NAMALWA (cell line): ENCODE measurements at places on chromosomes 1 and 21.

DNA sequence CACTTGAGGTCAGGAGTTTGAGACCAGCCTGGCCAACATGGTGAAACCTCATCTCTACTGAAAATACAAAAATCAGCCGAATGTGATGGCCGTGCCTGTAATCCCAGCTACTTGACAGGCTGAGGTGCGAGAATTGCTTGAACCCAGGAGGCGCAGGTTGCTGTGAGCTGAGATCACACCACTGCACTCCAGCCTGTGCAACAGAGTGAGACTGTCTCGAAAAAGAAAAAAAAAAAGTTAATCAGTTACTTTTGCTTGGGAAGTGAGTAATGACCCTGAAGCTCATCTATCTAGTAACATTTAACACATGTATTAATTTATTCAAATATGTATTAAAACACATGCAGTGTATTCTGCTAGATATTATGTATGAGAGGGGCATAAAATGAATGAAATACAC, 49.4 kb downstream of the ZNF326 start:
- DNase-seq: no peak

DNA sequence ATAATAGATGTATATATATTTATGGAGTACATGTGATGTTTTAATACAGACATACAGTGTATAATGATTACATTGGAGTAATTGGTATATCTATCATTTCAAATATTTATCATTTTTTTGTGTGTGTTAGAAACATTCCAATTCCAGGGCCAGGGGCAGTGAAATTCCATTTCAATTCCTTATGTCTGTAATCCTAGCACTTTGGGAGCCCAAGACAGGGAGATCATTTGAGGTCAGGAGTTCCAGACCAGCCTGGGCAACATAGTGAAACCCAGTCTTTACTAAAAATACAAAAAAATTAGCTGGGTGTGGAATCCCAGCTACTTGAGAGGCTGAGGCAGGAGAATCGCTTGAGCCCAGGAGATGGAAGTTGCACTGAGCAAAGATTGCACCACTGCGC, 30.4 kb upstream of the PDC start:
- DNase-seq: no peak

- no peak for DNase-seq
Observed at GRCh38 chr1:182185136-182185535, 123.6 kb upstream of the ZNF648 start.

- DNase-seq: peak; percentile 21
Observed at GRCh38 chr1:3349161-3349967, 105.1 kb upstream of the ARHGEF16 start.

DNA sequence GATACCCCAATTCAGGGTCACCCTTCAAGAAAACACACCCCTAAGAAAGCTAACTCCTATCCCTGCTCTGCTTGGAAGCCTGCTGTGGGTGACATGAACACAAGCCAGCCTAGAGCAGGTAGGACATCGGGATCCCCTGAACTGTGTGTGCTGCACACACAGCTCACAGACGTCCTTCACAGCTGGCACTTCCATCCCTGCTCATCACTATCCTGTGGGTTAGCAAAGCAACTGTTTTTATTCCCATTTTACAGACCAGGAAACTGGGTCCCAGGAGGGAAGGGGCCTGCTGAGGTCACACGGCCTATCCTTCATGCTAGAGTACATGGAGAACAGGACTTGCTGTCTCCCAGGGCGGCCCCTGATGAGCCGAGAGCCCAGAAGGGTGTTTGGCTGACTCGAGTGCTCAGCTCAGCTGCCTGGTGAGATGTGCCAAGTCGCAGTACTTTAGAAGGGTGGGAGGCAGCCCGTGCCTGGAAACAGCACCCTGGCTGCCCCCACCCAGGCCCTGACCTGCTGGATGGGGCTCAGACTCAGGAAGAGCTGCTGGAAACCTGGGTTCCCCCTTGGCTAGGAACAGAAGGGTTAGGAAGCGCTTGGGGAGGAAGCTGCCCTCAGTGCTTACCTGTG, 28.3 kb upstream of the BTG2 start:
- DNase-seq: peak; percentile 8

GRCh38 chr1:93554883-93555872, 107.3 kb downstream of the FNBP1L start:
- DNase-seq: no peak

- no peak for DNase-seq
Observed at GRCh38 chr1:185062710-185063370, 17.5 kb downstream of the RNF2 start.

DNA sequence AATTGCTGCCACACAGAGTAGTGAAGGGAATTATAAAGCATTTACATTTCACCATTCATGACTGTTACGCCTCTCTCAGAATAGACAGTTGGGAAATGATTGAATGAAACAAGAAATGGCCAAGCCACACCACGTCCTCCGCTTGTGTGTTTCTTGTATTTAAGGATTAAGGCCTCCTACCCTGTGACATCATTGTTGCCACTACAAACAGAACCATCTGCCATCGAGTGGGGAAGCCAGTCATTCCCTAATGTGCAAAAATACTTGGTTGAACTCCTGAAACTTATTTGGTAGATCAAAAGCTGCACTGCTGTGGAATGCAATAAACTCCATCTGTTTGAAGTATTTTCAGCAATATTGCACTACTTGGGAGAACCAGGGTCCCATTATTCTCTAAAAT, 99.0 kb upstream of the C1orf105 start:
- DNase-seq: no peak

DNA sequence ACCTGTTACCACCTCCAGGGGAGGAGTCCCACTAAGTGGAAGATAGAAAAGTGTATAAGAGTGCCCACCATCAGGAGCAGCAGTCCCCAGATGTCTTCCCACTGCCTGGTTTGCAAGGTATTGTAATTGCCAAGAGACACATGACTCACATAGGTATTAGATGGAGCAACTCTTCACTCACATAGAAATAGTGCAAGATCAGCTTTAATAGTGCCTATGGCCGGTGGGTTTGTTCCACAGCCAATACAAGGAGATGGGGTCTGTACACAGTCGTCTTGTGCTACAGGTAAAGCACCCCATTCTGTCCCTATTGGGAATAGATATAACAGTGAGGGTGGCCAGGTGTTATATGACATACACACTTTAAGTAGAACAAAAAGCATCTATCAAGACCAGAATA, 18.6 kb upstream of the GBP5 start:
- DNase-seq: no peak

GRCh38 chr1:204343802-204344201, 15.9 kb downstream of the PLEKHA6 start:
- no peak for DNase-seq

DNA sequence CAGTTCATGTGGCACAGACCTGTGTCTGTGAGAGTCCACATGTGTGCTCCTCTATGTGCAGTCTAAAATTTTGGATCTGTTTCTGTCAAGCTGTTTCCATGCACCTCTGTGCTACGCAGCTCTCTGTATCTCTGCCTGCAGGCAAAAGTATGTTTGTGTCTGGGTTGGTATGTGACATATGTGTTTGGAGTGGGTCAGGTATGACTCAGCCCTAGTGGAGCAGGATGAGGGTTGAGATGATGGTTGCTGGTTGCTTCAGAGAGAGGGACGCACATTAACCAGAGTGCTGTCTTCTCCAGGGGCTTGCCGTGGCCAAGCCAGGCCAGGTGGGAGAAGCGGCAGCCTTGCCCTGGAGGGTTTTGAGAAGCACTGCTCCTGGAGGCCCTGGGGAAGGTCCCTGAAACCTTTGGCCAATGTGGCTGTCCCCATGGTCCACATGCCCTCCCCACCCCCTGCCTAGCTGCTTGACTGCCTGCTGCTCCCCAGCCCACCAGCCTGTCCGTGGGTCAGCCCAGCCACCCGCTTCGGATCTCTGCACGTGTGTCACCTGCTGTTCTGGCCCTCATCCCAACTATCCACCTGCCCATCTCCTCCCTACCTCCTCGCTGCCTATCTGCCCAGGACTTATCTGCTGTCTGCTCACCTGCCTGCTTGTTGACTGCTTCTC, 4.1 kb upstream of the EVA1B start:
- DNase-seq: no peak

DNA sequence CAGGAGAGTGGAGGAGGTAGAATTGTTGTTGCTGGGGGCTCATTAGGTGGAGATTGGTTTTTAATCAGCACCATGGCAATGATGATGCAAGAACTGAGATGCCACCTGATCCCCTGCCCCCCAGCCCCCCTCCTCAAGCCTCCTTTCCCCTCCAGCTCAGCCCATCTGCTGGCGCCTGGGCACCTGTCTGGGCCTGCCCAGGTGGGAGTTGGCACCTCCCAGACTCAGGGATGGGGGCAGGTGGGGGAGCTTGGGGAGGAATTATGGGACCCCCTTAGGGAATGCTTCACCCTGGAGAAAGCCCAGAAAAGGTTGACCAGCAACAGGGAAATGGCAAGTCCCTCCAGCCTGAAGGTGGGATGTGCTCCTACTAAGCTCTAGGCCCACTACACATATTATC, 1.5 kb upstream of the NHLH1 start:
- DNase-seq: no peak

DNA sequence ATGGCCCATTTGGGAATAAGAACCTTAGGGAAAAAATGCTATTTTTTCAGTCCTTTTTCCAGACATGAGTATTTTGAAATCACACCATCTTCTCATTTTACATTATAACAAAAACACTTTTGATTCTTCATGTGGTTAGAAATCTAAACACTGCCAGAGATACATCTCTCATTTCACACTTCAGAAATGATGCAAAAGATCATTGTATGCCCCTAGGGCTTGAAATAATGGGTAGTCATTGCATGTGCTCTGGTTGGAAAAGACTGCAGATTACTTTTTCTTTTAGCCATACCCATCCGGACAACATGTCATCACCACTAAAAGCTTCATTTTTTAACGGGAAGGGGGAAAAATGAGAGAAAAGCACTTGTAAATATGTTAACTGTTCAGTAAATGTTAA, 1152.2 kb upstream of the ADGRL4 start:
- no peak for DNase-seq

- DNase-seq: no peak
Observed at GRCh38 chr1:211472724-211473123, 19.2 kb downstream of the RD3 start.

- DNase-seq: no peak
Observed at GRCh38 chr1:157671895-157672294, 28.7 kb downstream of the FCRL3 start.

DNA sequence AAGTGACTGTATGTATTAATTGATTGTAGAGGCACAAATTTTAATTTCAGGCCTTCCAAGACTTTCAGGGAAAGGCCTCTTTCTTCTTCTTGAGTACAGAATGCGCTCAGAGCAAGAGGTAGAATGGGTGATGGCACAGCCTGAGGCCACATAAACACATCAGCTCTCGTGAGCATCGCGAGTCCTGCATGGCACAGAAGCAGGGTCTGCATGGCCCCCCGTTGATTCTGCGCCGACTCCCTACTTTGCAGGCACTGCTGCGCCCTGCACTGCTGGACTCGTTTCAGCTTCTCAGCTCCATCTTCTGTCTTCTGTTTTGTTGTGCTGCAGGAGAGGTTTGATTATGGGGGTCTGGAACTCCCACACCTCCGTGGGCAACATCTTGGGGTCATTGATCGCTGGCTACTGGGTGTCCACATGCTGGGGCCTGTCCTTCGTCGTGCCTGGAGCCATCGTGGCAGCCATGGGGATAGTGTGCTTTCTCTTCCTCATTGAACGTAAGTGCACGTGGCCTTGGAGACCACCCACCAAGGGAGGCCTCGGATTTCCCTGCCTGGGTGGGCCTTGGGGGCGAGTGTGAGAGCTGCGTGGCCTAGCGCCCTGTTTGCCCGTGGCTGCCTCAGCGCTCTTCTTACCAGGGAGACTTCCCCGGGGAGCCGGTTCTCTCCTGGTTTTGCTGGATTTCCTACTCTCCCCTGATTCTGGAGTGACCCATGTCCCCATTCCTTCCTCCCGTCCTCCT, 29.6 kb downstream of the SLC37A1 start:
- DNase-seq: no peak

DNA sequence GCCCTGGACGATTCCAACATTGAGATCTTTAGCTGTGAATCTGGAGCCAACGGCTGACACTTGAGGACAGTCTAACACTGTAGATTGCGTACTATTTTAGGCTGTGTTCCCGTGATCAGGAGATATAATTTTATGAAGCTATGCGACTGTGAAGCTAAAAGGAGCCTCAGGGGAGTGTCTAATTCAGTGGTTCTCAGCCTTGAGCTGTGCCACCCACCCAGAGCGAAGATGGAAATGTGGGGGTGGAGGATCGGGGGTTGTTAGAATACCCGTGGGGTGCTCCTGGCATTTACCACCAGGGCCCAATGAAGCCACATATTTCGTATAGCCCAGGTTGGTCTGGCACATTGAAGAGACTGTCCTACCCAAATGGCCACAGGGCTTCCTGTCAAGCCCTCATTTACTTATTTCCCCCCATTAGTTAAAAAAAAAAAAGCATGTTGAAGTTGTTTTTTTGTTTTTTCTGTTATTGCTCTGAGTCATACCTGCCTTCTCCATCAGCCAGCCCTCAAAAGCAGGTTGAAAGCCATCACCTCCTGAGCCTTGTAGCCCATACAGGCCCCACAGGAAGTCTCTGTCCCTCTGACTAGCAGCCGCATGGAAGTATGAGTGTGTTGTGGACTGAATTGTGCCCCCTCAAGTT, 141.7 kb downstream of the GALNT2 start:
- DNase-seq: no peak

DNA sequence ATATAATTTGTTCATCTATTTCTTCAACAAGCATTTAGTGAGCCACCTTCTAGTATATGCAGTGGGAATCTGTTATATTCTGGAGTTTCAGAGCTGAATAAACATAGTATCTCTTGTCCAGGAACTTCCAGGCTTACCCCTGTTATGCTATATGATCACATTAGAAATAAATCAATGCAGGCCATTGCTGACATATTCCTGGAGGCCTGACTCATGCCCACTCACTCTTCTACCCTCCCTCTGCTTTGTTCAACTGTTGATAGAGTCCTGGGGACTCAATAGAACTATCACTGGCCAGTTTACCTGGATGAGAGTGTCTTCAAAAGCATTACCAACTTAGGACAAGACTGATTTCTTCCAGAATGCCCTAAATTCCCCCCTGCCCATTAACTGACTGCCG, 29.3 kb upstream of the SRSF10 start:
- DNase-seq: no peak

DNA sequence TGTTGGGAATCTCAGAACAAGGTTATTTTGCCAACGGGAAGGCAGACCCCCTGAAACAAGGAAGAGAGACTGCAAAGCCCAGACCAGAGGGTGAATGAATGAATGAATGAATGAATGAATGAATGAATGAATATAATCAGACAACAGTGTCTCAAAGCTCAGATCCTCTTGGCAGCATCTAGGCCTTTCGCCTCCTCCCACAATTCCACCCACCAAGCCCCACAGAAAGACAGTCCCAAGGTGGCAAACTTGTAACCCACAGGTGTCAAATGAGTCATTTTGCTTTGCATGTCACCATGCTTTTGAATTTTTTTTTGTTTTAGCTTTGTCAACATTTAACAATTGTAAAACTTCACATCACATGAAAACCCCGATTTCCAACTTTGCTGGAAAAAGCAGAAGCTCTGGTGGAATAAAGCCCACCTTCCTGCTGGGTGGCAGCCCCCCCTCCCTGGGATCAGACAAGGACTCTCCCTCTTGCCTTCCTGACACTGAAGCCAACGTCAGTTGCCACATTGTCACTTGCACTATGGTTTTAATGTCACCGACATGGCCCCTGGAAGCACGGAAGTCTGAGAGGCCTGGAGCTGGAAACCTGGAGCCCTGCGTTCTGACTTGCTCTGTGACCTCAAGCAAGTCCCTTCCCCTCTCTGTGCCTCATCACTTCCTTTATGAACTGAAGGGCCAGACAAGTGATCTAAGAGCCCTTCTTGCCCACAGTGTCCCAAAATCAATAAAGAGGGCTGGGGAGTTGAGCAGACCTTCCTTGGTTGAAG, 134.6 kb upstream of the RUNX3 start:
- no peak for DNase-seq

GRCh38 chr1:179107706-179108629, 26.1 kb downstream of the TOR3A start:
- DNase-seq: no peak
